ENCODE measurements at places on chromosomes 7 and 10.

GRCh38 chr10:63697956-63698786 is 177.0 kb downstream of the REEP3 start:
- DNase-seq, result no peak

GRCh38 chr7:127413962-127414361 is 21.5 kb upstream of the ZNF800 start:
- DNase-seq, result no peak

DNA sequence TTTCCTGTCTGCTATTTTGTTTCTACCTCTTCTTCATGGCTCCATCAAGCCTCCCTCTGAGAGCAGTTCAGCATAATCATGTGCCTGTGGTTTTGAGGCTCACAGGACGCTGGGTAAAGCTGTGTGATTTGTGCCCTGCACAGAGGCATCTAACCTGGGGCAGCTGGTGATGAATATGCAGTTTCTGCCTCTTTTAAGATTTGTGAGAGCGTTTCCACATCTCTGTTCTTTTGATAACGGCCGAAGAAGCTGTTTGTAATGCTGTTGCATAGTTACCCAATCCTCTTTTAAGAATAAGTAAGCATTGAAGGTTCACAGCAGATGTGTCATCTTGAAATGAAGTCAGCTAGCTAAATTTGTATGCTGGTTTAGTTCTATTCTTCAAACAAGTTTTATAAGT is 45.2 kb downstream of the PNLIPRP3 start:
- no peak for DNase-seq

GRCh38 chr10:63166742-63167258 is 33.7 kb downstream of the NRBF2 start:
- peak; percentile 43 for DNase-seq

DNA sequence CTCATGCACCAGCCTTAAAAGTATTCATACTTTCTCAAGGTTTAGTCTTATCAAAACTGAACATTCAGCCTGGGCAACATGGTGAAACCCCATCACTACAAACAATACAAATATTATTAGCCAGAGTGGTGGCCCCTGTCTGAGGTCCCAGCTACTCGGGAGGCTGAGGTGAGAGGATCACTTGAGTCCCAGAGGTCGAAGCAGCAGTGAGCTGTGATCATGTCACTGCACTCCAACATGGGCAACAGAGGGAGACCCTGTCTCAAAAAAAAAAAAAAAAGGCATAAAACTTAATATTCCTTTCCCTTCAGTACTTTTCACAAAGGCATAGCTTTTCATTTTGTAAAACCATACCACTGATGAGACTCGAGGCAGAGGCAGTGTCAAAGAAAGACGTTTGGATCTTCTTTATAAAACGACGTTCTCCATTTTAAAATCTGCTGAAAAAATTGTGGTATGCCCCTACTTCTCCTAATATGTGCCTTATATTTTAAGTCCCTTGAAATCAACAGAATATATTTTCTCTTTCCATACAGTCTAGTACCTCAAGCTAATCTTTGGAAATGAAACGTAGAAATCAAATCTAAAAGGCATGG is 1.9 kb downstream of the NSUN6 start:
- DNase-seq, result no peak

GRCh38 chr7:130554481-130554880 is 62.6 kb downstream of the MEST start:
- no peak for DNase-seq

DNA sequence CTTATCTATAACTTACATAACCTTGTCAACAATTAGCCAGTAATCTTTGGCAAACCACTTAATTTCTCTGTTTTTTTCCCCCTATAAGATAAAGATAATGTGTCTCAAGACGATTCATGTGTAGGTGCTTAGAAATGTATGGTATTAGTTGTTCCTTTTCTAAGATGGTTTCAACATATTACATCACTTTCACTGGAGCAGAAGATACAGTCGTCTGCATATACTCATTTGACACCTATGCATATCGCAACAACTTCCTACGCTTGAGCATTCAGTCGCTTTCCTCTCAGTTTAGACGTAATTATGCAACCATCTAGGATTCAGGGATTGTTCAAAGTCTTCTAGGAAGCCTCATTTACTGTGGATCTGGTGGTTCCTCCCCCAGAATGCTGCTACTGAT is 396.7 kb downstream of the PHTF2 start:
- no peak for DNase-seq

GRCh38 chr7:72503644-72504043 is 91.5 kb upstream of the CALN1 start:
- no peak for DNase-seq

DNA sequence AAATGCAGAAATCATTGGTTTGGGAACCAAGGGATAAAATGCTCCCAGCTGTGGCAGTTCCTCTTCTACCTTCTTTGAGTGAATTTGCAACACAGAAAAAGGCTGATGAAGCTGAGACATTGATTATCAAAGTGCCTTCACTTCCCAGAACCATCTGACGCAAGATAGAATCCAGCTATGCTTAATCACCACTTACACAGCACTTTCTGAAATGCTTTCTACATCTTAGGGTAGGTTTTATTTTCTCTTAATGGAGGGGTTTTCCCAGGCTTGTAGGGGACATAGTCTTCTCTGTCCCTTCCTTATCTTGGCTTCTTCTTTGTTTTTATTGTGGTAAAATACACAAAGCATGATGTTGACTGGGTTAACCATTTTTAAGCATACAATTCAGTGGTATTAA is 332.6 kb upstream of the ZNF32 start:
- DNase-seq, result no peak

DNA sequence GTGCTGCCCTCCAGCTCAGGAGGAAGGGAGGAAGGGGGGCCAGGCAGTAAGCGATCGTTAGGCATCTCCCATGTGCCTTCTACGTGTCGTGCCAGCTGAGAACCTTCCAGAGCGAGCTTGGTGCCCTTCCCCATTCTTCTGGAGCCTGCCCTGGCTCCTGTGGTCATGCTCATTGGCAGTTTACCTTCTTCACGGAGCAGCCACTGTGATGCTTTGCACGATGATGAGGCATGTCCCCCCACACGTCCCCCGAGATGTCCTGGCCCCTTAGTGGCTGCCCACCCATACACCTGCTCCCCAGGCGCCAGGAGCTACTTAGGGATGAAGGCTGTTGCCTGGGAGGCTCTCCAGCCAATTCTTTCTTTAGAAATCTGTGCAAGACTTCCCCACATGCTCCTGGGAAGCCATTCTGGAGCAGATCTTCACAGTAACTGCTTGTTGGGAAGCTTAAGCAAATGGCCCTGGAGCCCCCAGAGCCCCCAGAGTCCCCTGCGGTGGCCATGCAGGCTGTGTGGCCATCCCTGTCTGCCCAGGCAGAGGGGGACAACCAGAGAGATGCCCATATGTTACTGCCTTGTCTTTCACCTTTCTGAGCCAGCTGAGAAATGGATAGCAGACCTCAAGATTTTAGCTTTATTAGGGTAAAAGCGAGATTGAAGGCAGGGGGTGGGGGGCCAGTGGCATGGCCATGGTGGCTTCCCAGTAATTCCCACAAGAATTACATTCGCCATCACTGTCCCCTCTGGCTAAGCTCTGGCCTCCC is 199.0 kb downstream of the EBF3 start:
- no peak for DNase-seq

GRCh38 chr7:144854839-144855424 is 19.1 kb upstream of the TPK1 start:
- DNase-seq, result peak; percentile 50

- no peak for DNase-seq
These were observed 7.3 kb downstream of the POLL start for GRCh38 chr10:101580486-101581399.

Measured in NCI-H1092 (cell line).